ENCODE measurements at places on chromosomes 16 and 17.

DNA sequence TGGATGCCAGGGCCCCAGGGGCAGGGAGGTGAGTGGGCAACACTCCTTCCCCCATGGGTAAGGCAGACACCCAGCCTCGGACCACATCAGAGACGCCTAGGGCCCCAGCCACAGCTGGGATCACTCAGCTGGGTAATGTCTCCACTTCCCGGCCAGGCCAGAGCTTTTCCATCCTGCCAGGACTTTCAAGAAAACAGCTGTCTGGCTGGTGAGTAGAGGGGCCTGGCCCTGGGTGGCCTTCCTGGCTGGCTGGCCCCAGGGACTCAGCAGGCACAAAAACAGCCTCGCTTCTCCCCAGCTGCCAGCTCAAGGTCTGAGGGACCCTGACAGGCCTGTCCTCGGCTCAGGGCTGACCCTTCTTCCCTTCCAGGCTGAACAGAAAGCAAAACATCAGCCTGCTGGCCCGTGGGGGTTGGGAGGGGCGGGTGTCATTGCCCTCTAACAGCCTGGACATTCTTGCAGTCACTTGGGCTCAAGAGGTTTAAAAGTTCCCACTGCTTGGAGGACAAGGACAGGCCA is 45.3 kb upstream of the JPH3 start:
- no peak for DNase-seq

- DNase-seq: no peak
Measured at GRCh38 chr16:84528322-84528721, 23.9 kb upstream of the MEAK7 start.

- no peak for DNase-seq
Measured at GRCh38 chr16:47787696-47788095, 326.6 kb downstream of the PHKB start.

GRCh38 chr16:56607675-56608042 is 725 bp upstream of the MT2A start:
- DNase-seq: no peak

DNA sequence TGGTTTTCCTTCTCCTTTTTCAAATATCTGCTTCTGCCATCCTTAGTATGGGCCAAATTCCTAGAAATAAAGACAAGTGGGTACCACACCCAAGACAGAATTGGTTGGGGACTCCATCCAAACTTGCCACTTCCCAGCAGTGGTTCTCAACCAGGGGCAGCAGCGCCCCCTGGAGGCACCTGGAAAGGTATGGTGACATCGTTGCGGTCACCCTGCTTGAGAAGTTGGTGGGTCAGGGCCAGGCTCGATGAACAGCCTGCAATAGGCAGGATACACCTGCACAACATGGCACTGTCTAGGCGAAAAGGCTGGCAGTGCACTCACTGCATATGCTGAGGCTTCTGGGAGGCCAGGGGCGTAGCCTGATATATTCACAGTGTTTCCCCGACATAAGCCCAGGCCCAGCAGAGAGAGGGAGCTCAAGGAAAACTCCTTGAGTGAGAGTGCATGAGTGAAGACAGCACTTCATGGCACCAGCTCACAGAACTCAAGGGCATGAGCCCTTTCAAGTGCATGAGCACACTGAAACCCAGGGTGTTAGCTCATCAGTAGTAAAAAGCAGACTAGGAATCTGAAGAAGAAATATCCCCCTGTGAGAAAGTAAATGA is 57.7 kb downstream of the CMC2 start:
- DNase-seq: no peak

DNA sequence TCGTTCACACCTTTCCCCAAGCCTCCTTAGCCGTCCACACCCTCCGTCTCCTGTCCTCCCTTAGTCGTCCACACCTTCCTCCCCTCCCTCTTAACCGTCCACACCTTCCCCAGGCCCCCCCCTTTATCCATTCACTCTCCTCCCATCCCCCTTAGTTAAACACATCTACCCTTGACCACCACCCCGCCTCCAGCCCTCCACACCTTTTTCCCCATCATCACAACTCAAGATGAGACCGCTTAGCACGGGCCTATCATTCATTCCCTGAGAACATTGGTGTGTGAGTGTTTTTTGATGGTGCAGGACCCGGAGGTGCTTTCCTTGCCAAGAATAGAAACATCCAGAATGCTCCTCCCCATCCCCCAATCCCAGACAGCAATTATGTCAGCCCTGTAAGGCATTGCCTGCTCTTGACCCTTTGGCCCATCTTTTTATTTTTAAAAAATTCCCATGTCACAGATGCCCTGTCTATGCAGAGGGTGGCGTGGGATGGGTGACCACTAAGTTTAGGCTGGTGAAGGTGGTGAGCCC is 1.4 kb downstream of the TENT4B start:
- DNase-seq: no peak

DNA sequence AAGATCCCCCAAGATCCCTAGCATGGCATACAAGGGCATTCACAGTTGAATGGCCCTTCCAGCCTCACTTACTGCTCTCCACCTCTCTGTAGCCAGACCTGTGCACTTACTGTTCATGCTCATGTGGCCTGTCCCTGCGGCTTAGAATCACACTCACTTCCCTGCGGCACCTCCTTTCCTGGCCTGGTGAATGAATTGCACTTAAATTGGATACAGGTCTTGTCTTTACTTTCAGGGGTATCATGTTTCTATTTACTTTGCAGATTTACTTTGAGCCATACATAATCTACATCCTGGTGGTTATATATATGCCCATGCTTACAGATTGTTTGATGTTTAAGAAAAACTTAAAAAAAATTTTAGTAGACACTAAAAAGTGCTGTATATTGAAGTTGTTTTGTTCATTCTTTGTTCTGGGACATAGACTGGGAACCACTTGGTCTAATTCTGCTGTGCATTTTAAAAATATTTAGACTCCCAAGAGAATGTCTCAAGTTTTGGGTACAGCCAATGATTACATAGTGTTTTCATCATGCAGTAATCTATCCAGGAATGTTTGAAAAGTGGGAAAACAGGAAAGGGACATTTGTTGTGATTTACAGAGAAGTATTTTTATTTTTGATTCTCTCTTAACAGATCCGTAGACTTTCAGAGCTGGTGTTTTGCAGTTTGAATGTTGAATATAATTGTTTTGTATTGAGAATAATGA is 63.9 kb downstream of the NUP88 start:
- DNase-seq: no peak

GRCh38 chr16:80518436-80518835 is 22.4 kb upstream of the DYNLRB2 start:
- no peak for DNase-seq

GRCh38 chr16:88549671-88550245 is 20.4 kb upstream of the ZC3H18 start:
- no peak for DNase-seq

DNA sequence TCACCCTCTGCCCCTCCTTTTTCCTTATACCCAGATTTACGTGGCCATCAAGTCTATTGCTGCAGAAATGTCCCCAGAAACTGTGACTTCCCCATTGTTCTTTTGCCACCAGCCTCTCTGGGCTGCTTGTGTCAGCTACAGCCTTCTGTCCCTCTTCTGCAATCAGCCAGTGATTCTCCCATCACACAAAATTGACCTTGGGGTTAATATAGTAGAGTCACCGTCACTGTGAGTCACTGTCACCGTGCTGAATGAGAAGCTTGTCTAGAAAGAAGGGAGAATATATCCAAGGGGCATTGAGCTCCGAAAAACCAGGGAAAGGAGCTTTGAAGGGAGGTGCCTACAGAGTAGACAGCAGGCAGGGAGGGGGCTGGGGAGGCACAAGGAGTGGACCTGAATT is 290.5 kb downstream of the HAPSTR1 start:
- DNase-seq: no peak

GRCh38 chr17:1511756-1512321 is 4.6 kb downstream of the INPP5K start:
- DNase-seq: no peak

DNA sequence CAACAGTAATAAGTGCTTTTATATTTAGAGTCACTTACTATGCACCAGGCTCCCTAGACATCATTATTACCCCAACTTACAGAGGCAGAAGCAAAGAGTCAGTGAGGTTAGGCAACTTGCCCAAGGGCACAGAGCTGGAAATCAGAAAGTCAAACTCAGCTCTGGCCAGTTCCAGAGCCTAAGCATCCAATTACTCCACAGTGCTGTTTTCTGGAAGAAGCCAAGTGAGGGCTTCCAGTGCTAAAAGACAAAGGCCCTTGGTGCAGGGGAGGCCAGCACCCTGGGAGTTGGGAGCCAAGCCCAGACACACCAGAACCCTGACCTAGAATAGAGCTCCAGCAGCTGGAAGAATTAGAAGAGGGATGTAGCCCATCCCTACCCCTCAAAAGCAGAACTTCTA is 40.2 kb downstream of the C17orf67 start:
- DNase-seq: no peak

DNA sequence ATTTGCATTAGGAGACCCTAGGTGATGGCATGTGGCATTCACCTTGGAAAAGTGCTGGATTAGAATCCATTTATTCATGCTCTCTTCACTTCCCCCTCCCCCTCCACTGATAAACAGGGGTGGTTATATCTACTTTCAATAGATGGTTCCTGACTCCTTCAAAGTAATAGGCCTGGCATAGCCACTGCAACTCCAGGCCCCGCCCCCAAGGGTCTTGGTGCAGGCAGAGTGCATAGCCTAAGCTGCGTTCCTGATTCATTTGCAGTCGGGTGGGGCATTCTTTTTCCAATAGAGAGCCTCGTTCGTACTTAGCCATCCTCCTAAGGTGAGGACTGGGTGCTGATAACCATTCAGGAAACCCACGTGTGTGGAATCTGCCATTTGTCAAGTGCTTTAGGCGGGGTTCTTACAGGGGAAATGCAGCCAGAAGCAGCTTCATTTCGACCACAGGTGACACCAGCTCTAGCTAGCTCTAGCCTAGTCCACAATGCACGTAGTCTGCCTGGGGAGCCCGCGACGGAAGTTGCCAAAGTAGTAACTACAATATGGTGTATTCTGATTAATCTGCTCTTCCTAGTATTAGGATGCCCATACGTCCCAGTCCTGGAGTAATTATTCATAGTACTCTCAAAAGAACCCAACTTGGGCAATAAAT is 11.1 kb downstream of the UBE2O start:
- no peak for DNase-seq

GRCh38 chr17:29376667-29377270 is 13.4 kb upstream of the TAOK1 start:
- no peak for DNase-seq

- no peak for DNase-seq
Measured at GRCh38 chr16:52491216-52491615, 55.7 kb downstream of the TOX3 start.

DNA sequence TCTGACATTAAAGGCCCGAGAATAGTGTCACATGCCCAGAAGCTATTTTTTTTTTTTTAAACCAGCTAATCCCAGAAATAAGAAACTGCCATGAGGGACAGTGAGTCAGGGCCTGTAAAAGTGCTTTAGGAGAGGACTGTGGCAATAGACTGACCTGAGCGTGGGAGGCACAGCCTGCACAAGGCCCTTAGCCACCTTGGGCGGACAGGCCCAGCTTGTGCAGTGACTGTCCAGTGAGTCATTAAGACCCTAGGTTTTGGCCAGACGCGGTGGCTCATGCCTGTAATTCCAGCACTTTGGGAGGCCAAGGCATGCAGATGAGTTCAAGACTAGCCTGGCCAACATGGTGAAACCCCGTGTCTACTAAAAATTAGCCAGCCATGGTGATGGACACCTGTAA is 343.0 kb upstream of the ZFHX3 start:
- DNase-seq: no peak

- DNase-seq: no peak
Measured at GRCh38 chr16:87740909-87741424, 24.8 kb downstream of the KLHDC4 start.

GRCh38 chr17:80260069-80260535 is 550 bp upstream of the RNF213 start:
- DNase-seq: peak; percentile 95

GRCh38 chr16:88678224-88678979 is 7.9 kb downstream of the SNAI3 start:
- DNase-seq: no peak

- DNase-seq: no peak
Measured at GRCh38 chr17:73986641-73987177, 216.8 kb upstream of the RPL38 start.

DNA sequence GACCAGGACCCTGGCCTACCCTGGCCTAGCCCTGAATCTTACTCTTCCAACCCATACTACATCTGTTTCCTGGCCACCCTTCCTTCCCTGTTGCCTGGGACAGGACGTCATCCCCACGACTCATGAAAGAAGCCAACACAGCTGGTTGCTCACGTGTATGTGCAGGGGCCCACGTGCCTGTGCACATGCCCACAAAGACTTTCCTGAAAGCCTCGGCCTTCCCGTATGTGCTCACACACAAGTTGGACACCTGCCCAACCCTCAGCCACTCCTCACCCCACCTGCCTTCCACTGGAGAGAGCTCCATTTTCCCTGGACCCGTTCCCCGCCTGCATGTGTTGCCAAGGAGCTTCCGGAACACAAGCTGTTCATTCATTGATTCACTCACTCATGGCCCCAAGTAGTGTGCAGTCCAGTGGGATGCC is 7.0 kb downstream of the PLXDC1 start:
- no peak for DNase-seq

DNA sequence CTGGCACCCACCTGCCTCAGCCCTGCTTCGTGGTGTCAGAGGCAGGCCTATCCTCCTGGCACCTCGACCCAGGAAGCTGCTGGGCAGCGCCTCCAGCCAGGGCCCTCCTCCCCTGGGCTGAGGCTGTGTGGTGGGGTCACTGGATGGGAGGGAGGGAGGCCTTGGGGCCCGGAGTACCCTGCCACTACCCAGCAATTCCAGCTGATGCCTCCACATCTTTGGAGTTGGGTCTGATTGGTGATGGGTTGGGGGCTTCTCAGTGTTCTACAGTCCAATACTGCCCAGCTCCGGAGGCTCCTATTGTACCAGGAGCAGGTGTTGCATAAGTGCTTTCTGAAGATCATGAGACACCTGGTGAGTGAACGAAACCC is 48.0 kb downstream of the USP22 start:
- no peak for DNase-seq

DNA sequence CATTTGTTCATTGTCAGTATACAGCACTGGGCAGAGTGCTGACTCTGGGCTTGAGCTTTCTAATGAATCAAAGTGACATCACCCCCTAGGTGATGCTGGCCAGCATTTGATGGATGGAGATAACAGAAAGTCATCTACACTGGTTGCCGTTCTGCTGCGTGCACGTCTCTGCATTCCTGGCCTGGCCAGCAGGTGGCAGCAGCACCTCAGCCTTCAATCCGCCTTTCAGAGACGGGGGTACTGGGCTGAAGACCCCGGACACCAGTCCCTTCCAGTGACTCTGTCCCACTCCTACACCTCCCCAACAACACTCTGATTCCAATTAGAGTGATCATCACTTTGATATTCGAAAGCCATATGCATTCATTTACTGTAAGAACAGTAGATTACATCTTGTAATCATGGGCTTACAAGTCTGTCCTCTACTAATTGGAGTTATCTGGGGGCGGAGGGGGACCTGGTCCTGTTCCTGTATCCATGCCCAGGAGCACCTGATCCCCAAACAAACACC is 6.0 kb downstream of the CPSF4L start:
- DNase-seq: peak; percentile 79

DNA sequence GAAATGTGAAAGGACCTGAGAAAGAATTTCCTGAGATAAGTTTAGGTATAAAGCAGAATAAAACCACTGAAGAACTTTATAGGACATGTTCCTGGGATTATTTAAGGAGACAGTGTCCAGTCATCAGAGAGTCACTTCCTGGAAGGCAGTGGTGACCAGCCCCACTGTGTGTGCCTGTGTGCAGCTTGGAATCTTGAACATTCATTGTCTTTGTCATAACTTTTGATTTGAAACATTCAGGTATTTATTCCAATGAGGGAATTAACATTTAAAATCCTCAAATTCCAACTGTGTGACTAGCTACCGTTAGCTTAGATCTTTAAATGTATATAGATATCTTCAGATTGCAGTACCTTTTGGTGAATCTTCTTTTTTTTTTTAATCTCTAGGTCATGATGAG is 61.7 kb upstream of the MRC2 start:
- no peak for DNase-seq

- DNase-seq: peak; percentile 80
Measured at GRCh38 chr17:7323731-7324437, 5.3 kb downstream of the NEURL4 start.
